ENCODE measurements at places on chromosomes 11 and 22.

DNA sequence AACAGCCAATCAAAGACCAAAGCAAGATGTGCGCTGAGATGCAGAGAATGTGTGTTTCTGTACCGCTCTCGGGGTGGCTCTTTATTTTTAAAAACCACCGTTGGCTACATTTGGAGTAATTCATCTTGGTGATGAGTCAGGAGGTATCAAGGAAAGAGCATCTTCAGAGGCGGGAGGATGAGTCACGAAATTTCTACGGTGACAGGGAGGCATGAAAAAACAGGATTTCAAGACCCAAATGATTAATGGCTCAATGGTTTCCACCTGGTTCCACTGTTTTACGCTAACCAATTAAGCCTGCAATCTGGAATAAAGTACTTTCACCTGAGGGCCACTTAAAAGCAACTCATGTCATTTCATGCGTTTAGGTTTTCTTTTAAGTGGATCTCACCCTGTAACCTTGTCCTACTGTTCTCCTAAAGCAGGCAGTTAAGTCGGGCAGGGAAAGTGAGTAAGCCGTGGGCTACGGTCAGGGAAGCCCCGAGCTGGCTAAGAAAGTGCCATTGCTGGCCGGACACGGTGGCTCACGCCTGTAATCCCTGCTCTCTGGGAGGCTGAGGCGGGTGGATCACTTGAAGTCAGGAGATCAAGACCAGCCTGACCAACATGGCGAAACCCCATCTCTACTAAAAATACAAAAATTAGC lies 74.6 kb downstream of the CELSR1 start:
- no peak for DNase-seq

DNA sequence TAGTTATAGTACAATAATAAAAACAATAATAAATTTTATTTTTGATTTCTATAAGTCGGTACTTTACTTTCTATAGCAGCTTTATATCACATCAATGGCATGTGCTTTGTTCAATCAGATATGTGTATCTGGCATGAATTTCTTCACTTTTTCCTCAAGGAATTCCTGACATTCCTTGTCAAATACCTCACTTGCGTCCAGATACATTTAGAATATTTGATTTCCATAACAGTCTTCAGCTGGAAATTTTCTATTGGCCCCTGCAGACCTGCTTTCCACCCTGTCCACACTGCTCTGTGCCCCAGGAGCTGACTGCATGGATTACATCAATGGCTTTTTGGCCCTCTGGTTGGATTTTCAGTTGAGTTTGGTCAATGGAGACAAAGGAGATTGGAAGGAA lies 93.2 kb downstream of the FAR1 start:
- DNase-seq = no peak

- DNase-seq = peak; percentile 11
Measured at GRCh38 chr11:130131961-130132850, 27.4 kb upstream of the ST14 start.

- DNase-seq = no peak
Measured at GRCh38 chr11:44577231-44577830, 11.9 kb downstream of the CD82 start.

DNA sequence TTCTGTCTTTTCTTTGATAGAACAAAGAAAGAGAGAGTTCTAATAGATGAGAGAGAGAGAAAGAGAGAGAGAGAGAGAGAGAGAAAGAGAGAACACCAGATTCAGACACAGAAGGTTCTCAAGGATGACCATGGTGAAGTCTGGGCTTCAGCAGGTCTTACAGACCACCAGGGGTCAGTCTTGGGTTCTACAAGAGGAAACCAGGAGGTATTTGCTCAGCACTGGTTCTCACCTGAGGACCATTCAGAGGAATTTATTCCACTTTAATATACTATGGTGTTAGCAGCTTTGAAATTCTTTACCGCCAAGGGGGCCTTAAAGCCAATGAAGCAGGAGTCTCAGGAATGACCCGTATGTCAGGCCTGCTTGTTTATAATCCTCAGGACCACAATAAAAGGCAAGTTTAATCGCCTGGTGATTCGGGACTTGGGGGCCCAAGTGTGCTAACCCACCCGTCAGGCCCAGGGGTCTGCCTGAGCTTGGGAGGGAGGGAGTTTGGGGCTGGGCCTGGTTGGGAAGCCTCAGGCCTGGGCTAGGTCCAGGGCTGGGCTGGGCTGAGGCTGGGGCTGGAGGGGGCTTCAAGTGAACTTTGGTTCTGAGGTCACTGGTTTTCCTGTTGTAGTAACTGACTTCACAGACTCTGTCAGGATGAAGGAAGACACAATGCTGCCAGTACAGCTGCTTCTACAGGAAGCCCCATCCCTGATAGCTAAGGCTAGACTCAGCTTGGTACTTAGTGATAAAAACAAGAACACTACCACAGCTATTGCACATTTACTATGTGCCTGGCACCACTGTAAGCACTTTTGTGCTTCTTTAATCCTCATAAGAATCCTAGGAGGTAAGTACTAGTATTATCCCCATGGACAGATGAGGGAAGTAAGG lies 179.2 kb upstream of the ZBED5 start:
- DNase-seq = peak; percentile 1

DNA sequence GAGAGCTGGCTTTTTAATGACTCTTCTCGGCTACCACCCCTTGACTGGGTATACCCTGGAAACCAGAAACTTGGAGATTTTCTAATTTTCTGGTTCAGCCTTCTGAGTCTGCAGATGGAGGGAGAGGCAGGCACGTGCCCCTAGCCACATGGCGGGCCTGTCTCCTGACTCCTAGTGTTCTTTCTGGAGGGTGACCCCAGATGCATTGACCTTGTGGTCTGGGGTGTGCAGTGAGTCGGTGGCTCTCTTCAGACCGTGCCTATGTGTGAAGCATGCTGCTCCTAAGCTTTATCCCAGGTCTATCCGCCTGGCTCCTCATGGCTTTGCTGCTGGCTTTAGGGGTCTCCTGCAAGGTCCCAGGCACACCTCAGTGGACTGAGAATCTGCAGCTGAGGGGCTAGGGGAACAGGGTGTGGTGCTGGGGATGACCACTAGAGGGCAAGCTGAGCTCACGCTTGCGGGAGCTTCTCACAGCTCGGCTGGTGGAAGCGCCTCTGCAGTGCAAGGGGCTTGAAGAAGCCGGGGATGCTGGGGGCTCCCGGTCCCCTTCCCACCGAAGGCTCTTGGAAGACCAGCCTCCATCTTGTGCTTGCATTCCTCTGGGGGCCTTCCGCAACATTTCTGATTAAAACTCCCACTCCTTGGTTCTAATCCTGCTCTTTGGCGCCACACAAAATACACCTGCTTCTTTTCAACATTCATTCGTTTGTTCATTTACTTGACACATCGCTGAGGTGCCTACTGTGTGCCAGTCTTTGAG lies 51.8 kb downstream of the OTOG start:
- peak; percentile 34 for DNase-seq

GRCh38 chr22:49880281-49880680 lies 26.6 kb downstream of the ZBED4 start:
- no peak for DNase-seq

GRCh38 chr22:41911001-41911611 lies 3.8 kb downstream of the SHISA8 start:
- DNase-seq = no peak

DNA sequence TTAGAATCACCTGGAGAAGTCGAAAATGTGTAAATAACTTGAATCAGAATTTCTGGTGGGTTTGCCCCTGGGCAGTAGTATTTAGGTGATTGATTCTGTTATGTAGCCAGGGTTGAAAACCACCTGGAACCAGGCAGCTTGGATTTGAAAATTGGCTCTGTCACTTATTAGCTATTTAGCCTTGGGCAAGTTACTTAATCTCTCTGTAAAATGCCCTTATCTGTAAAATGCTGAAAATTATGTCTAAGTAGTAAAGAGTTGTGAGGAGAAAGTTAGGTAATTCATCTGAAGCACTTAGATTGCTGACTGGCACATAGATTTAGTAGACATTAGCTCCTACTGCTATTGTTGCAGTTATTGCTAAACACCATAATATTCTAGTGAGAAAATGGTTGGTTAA lies 49.3 kb downstream of the PPME1 start:
- no peak for DNase-seq

DNA sequence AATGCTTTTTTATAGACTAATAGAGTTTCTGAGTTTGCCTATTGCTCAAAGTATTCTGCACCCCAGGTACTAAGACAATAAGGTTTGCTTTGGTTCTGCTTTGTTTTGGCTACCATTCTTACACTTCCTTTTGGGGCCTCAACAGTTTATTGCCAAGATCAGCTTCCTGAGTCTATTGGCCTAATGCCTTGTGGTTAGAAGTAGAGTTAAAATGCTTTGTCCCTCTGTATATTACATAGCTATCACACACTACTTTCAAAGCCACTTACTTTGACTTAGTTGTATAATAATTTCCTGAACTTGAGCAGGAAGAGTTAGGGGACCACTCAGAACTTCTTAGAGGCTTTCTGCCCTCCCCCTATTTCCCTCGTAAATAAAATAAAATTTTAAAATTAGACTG lies 96.5 kb downstream of the DLG2 start:
- no peak for DNase-seq

DNA sequence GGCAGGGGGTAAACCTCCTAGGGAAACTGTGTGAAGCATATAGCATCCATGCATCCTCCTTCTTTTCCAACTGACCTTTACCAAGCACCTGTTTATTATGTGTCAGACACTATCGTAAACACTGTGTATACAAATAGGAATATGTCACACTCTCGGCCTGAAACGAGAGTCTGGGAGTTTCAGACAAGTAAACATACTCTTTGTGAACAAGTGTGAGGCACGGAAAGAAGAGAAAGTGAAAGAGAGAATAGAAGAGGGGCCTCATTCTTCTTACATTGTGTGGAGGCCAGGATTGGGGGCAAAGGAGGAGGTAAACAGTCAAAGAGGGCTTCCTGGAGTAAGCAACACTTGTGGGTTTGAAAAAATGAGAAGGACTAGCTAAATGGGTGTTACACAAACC lies 16.4 kb downstream of the CSNK2A3 start:
- DNase-seq = no peak

- no peak for DNase-seq
Measured at GRCh38 chr11:121071846-121072450, 29.1 kb upstream of the TECTA start.

- no peak for DNase-seq
Measured at GRCh38 chr22:38135133-38135706, 24.7 kb upstream of the BAIAP2L2 start.

DNA sequence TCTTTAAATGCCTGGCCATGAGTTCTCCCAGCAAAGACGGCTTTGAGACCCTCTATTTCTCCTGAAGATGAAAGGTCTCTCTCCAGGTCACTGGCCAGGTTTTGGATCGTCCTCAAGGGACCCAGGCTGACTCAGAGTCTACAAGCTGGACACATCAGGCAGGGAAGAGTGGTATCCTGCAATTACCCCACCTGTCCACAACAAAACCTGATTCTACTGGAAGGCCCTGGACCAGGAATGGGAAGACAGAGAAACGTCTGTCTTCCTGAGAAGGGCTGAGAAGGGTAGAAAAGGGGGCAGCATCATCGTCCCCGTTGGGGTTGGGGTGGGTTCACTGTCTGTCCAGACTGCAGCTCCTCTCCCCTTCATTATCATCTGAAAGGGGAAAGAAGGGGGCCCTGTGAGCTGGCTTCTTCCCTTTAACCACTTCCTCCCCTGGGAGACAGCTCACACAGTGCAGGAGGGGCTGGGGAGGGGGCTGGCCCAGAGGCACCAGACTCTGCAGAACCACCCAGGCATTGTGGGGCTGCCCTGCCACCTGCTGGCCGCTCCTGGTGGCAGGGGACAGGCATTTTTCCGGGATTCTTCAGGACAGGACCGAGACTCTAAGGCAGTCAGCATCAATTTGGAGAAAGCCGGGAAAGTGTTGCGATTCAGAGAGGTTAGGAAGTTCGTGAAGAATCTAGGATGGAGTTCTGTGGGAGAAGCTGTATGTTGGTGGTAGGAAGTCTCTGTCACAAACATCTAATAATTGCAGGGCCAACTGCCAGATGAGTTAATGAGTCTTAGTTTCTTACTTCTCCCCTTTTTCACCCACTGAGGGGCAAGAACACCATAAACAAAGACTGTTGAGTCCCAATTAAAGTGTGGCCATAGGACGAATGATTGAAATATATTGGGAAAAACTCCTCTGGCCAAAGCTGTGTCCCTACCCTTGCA lies 57.6 kb downstream of the SYN3 start:
- DNase-seq = no peak

DNA sequence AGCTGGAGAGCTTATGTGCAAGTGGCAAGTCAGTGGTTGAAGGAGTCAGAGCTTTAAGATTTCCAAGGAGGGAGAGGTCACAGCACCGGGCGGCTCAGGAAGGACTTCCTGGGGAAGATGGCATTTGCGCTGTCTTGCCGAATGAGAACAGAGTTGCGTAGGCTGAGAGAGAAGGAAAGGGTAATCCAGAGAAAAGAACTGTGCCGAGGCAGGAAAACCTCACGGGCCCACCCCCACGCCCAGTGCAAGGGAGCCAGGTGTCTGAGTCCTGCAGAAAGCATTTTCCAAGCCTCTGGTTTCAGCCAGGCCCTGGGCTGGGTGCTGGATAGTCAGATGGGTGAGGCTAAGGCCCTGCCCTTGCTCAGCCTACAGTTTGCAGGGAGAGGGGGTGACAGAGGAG lies 3.2 kb upstream of the AP1B1 start:
- no peak for DNase-seq

DNA sequence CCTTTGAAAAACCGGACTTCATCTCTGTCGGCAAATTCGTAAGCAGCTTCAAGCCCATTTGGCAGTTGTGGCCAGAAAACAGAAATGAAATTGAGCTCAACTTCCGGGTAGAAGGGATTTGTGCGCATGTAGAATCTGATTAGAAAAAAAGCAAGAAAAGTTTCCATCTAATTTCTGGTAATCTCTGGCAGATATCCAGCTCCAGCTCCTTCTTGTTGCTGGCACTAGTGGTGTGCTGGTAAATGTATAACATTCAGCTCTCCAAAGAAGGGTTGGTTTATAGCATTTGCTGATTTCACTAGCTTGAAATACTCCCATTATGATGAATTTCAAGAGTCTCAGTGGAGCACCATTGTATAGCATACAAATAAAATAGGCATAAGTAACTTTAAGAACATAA lies 5.4 kb downstream of the MMP1 start:
- no peak for DNase-seq

- DNase-seq = no peak
Measured at GRCh38 chr11:33835143-33835878, 56.6 kb downstream of the LMO2 start.

DNA sequence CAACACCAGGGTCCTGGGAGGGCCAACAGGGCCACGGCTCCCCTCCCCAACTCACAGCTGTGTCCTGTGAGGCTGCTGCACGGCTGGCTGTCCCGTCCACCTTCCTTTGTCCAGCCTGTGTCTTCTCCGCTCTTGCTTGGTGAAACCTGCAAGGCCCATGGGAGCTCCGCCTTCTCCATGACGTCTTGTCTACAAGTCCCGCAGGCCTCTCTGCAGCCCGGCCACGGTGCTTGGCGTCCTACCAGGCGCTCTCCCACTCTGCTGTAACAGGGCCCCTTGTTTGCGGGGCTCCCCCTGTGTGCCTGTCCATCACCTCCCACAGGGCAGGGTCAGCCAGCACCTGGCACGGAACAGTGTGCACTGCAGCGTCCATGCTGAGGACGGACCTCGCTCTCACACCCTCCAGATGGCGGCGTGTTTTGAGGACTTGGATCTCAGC lies 866.8 kb downstream of the TBC1D22A start:
- DNase-seq = no peak

GRCh38 chr11:60098508-60098907 lies 10.0 kb downstream of the MS4A2 start:
- DNase-seq = no peak

GRCh38 chr22:23697031-23697970 lies 6.5 kb downstream of the RGL4 start:
- DNase-seq = no peak

- DNase-seq = no peak
Measured at GRCh38 chr22:20904008-20904979, 12.9 kb upstream of the CRKL start.

GRCh38 chr11:72773291-72773690 lies 20.6 kb downstream of the STARD10 start:
- no peak for DNase-seq

- DNase-seq = no peak
Measured at GRCh38 chr22:46959369-46959768, 196.9 kb downstream of the TBC1D22A start.

All from activated CD8-positive, alpha-beta memory T cell treated with anti-CD3 and anti-CD28 coated beads for 1 hour (primary cell).